ENCODE measurements at places on chromosomes 4 and X.

GRCh38 chrX:41377624-41378023, 43.7 kb downstream of the DDX3X start:
- no peak for DNase-seq

- DNase-seq: no peak
These were observed 15.6 kb downstream of the SLC10A6 start for GRCh38 chr4:86833615-86834014.

GRCh38 chr4:73875401-73875800, 6.2 kb downstream of the CXCL1 start:
- DNase-seq: no peak

DNA sequence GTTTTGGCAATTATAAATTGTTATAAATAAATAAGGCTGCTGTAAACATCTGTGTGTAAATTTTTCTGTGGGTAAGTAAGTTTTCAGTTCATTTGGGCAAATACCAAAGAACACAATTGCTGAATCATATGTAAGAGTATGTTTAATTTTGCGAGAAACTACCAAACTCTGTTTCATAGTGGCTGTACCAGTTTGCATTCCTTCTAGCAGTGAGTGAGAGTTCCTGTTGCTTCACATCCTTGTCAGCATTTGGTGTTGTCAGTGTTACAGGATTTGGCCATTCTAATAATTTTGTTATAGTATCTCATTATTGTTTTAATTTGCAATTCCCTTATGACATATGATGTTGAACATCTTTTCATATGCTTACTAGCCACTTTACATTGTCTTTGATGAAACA, 48.4 kb downstream of the ARFIP1 start:
- DNase-seq: no peak

DNA sequence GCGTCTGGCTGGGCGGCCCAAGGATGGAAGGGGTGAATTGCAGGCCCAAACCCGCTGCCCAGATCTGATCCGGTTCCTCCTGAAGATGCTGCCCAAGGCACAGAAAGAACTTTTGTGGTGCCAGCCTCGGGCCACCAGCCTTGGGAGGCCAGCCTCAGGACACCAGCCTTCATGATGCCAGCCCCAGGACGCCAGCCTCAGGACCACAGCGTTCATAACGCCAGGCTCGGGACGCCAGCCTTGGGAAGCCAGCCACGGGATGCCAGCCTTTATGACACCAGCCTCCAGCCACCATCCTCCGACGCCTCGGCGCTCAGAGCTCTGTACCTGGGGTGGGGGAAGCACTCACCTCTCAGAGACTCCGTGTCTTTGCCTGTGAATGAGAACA, 107.8 kb downstream of the ADRA2C start:
- no peak for DNase-seq

DNA sequence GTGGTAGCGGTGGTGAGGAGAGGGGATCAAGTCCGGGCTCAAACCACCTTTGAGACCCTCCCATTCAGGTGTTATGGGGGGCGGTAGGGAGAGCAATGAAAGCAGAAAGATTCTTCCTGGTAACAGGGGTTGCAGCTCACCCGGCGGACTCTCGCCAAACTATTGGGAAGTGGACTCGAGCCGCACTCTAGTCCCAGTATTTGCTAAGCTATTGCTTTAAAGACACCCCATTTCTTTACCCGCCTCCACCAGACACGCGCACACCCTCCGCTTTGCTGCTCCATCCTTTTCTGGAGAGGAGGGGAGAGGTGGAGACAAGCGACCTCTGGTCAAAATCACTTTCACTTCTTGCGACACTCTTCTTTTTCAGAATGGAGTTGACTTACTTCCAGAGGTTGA, 625 bp upstream of the GABRA4 start:
- no peak for DNase-seq

Measured in vagina (tissue), 2 donors.